ENCODE measurements at places on chromosomes 11 and 22. TPM values are rescaled to one million over a fixed set of nuclear protein-coding genes. Genes with fewer than 3 reads are reported as not detected.

RTN4R gene
- 0.91 TPM for total RNA-seq

OR51B4 gene
- total RNA-seq, result not detected

ADM gene
- total RNA-seq, result 131 TPM

INPP5J gene
- 0.52 TPM for total RNA-seq

ST14 gene
- total RNA-seq, result 0.32 TPM

AAMDC gene
- 17.3 TPM for total RNA-seq

CDKN1C gene
- total RNA-seq, result 30.1 TPM

ZBTB16 gene
- 7.9 TPM for total RNA-seq

WBP2NL gene
- 0.72 TPM for total RNA-seq

GP1BB gene
- 7.1 TPM for total RNA-seq

PATE4 gene
- total RNA-seq, result not detected

CARD18 gene
- total RNA-seq, result not detected

DAGLA gene
- 1.3 TPM for total RNA-seq

NF2 gene
- total RNA-seq, result 34.5 TPM

PKNOX2 gene
- 2.6 TPM for total RNA-seq

YAP1 gene
- total RNA-seq, result 193 TPM

MRGPRX3 gene
- total RNA-seq, result not detected

MS4A1 gene
- not detected for total RNA-seq

MOGAT2 gene
- not detected for total RNA-seq

OR8G1 gene
- not detected for total RNA-seq

CNGA4 gene
- 0.16 TPM for total RNA-seq

FADS1 gene
- total RNA-seq, result 61.1 TPM

ATG16L2 gene
- total RNA-seq, result 3.4 TPM

TYR gene
- not detected for total RNA-seq

APOL2 gene
- total RNA-seq, result 23.7 TPM

INPPL1 gene
- total RNA-seq, result 57.1 TPM

DGCR6 gene
- 0.52 TPM for total RNA-seq

SLC22A25 gene
- total RNA-seq, result not detected

SMTNL1 gene
- total RNA-seq, result not detected

HNRNPUL2 gene
- total RNA-seq, result 9.2 TPM

OR10A2 gene
- total RNA-seq, result not detected

YPEL4 gene
- total RNA-seq, result 0.13 TPM

All from epithelial cell of alveolus of lung (primary cell).